ENCODE measurements at places on chromosomes 3 and 15. TPM values are rescaled to one million over a fixed set of nuclear protein-coding genes. Genes with fewer than 3 reads are reported as not detected.

DNA sequence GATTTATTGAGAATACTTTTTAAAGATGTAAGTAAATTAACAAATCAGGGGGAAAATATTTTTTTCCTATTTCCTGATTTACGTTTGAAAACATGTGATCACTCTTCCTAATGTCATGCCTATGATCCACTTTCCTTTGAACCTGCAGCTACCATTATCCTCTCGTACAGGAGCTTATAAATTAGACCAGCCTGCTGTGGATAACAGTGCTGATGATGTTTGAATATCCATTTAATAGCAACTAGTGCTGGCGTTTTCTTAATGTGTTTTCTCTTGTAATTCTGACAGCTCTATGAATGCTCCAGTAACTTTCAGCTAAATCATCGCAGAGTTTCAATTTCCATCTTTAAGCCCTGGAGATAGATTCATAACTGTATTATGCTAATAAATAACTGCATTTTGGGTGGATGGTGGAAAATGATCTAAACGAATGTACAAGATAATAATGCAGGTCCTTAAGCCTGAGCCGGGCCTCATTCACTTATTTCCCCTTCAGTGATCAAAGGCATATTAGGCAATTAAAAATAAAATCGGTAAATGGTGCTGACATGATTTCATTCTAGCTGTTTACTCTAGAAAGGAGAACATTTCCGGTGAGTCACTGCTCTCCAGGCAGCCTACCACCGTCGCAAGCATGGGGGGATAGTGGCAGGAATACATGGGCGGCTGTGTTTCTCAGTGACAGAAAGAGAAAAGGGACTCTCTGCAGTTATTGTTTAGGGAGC, 58.5 kb upstream of the SLC24A5 start:
- DNase-seq: no peak

DNA sequence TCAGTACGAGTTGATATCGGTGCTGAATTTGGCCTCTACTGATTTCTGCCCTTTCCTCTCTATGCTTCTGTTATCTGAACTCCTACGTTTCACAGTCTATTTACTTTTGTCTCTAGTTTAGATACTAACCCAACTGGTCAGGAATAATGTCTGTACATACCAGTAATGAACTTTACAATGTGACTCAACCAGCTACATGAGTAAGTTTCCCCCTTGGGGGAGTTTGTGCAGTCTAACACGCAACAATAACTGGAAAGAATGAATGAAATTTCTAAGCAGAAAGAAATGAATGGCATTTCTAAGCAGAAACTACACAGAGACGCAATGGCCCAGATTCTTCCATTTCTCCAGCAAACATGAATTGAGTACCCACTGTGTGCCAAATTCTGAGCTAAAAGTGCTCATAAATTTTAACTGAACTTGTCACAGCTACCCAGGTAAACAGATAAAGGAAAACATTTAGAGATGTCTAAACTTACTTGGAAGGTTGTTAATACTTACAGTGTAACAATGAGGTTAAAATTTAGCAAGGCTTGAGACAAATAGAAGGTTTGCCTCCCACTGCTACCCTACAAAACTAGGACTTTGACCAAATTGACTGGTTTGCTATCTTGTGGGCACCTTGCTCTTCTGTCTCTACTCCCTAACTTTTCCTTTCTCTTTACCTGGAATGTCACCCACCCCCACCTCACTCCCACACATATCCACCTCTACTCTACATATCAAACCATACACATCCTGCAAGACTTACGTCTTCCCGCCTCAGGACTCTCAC, 11.6 kb downstream of the UPK1B start:
- no peak for DNase-seq

DNA sequence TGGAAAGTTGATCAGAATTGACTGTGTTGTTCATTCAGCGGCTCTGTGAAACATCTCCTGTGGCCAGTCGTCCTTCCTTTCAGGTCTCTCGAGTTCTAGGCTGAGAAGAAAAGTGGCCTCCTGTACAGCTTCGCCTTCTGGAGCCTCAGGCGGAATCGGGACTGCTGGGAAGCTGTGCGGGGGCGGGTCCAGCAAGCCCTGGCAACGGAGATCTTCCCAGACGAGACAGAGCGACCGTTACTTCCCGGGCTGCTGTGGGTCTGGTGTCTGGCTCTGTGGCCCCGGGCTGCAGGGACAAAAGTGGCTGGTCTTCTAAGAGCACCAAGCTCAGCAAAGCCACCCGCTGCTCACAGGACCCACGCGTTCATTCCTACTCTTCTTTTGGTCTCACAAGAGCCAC, 88.6 kb upstream of the CACNA2D3 start:
- no peak for DNase-seq

GRCh38 chr3:43695443-43695842, 4.7 kb downstream of the ABHD5 start:
- no peak for DNase-seq

- DNase-seq: no peak
These were observed 645.9 kb downstream of the CADM2 start for GRCh38 chr3:85604641-85605040.

The SORD gene
- 15.4 TPM for total RNA-seq

The CCDC9B gene
- total RNA-seq: 37.8 TPM

The DPPA2 gene
- total RNA-seq: not detected

The RPLP1 gene
- total RNA-seq: 1,014 TPM

The STRC gene
- 0.89 TPM for total RNA-seq

The SLC9C1 gene
- total RNA-seq: 0.94 TPM

The SPATA12 gene
- total RNA-seq: not detected
